ENCODE measurements at places on chromosomes 13 and 19. TPM values are rescaled to one million over a fixed set of nuclear protein-coding genes. Genes with fewer than 3 reads are reported as not detected.
A peak's percentile ranks its signal among the peaks of the same experiment; 100 is the strongest.

Gene GRK1
- polyA plus RNA-seq: 0.38 TPM

- DNase-seq: no peak
Measured at GRCh38 chr19:17957149-17957849, 9.6 kb upstream of the KCNN1 start.

- DNase-seq: no peak
Measured at GRCh38 chr19:56174086-56174485, 1.7 kb upstream of the GALP start.

GRCh38 chr19:7737215-7737614 is 5.3 kb upstream of the CLEC4G start:
- no peak for DNase-seq

DNA sequence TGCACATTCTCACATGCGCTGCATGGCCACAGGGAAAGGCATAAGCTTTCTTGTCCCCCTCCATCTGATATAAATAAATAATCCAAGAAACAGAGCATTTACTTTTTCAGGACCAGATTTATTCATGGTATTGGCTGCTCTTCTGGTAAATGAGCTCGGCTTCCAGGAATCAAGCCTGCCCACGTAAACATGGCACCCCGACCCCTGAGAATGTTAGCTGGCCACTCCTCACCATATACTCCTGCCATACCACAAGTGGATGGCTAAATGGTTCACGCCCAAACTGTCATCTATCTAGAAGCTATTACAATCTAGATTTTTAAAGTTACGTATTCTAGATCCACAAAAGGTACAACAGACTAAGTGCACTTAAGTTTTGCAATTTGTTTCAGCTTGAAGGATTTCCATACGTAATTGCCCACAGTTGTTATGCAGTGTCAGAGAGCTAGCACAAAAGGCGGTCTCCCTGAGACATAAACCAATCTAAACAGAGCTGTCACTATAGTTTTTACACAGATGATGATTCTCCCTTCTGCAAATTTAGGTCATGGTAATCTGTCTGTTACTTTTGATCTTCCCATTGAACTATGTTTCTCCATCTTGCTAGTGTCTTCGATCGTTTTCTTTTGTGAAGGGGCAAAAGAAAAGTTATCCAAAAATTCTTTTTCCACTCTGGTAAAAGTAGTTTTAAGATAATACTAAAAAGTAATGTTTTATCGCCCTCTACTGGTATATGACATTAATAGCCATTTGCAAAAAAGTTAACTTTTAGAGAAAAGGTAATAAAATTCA is 16.2 kb upstream of the FOXO1 start:
- peak; percentile 61 for DNase-seq

DNA sequence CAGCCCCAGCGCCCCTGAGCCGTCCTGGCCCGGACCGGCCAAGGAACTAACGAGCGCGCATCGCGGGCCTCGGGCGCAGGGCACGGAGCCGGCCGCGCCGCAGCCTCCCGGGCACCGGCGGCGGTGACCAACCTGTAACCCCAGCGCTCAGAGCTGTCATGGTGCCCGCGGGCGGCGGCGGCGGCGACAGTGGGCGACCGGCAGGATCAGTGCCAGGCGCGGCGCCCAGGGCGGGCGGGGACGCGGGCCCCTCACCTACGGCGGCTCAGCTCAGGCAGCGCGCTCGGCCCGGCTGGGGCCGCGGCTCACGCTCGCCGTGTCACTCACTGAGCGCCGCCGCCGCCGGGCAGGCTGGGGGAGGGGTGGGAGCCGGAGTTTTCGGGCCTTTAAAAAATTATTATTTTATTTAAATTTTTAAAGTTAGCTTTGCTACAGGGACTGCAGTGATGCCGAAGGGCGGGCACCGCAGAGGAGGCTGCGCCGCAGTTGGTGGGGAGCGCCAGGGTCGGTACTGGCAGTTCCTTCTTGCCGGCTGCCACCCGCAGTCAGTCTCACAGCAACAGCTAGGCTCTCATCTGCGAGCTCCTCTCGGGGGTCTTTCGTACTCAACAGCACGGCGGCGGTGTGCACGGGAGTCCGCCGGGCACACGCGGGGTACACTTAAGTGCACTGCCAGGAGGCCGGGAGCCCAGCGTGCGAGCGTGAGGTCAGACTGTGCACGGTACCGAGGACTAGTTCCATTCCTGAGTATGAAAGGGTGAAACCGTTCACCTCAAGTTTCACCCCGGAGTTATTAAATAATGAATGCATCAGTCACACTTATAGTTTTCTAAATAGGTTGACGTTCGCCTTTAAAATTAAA is at the start of gene NALCN:
Gene NALCN (minus strand): TSS at position 328 of the 862 bp plus-strand sequence. CDS start 17,382 bp downstream, outside the sequence.
- DNase-seq: peak; percentile 7

Gene RETN
- 4.0 TPM for polyA plus RNA-seq

- peak; percentile 46 for DNase-seq
Measured at GRCh38 chr19:17765069-17765618, 13.9 kb downstream of the FCHO1 start.

Gene GPR183
- 3.0 TPM for polyA plus RNA-seq

DNA sequence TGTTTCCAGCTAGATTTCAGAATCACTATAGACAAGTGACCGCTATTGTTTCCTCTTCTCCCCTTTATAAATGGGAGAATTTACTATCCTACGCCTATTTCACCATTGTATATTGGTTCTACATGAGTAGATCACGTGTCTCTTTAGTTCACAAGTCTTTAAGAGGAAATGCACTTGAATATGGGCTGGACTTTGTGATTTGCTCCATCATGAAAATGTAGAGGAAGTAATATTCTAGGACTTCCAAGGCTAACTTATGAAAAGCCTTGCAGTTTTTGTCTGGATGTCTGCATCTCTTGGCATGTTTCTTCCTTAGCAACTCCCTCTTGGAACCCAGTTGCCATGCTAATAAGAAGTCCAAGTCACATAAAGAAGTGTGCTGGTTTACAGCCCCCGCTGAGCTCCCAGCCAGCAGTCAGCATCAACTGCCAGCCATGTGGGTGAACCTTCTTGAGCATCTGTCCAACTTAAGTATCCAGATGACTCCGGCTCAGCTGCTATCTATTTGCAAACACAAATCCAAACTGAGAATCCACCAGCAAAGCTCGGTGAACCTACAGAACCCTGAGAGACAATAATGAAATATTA is 4.8 kb upstream of the FBXL3 start:
- DNase-seq: peak; percentile 20

DNA sequence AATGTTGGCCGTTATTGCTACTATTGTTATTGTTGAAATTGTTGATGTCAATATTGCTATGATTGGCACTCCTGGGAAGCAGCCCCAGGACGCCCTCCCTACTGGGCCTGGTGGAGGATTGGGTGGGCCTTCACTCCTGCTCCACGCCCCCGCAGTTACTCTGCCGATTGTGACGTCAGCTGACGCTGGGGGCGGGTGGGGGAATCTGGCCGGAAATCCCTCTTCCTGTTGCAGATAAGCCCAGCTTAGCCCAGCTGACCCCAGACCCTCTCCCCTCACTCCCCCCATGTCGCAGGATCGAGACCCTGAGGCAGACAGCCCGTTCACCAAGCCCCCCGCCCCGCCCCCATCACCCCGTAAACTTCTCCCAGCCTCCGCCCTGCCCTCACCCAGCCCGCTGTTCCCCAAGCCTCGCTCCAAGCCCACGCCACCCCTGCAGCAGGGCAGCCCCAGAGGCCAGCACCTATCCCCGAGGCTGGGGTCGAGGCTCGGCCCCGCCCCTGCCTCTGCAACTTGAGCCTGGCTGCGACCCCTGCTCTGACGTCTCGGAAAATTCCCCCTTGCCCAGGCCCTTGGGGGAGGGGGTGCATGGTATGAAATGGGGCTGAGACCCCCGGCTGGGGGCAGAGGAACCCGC is at the start of gene ETV2:
Gene ETV2 (plus strand): TSS at position 231 of the 637 bp plus-strand sequence. CDS start 716 bp downstream, outside the sequence.
- peak; percentile 54 for DNase-seq

GRCh38 chr13:24618011-24618955 is 61.9 kb upstream of the ATP12A start:
- DNase-seq: peak; percentile 37

- no peak for DNase-seq
Measured at GRCh38 chr19:18501832-18502231, 20.0 kb downstream of the ELL start.

GRCh38 chr13:23618341-23618740 is 48.1 kb downstream of the TNFRSF19 start:
- DNase-seq: no peak

DNA sequence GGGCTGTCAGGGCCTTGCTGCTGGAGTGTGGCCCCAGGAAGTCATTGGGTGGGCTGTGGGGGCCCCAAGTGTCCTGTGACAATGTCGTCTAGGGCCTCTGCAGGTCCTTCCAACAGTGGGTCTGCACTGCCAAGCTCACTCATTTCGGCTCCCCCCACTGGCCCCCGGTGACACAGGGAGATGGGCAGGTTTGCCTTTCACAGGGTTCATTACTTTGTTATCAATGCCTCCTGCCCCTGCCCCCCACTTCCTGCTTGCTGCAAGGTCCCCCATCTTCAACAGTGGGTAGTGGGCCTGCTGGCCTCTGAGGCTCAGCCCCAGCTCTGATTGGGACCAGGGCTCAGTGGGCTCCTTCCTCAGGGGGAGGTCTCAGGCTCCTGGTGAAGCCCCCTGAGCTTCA is 149.8 kb downstream of the URI1 start:
- DNase-seq: no peak

GRCh38 chr13:108932196-108932595 is 302.8 kb downstream of the MYO16 start:
- DNase-seq: no peak

DNA sequence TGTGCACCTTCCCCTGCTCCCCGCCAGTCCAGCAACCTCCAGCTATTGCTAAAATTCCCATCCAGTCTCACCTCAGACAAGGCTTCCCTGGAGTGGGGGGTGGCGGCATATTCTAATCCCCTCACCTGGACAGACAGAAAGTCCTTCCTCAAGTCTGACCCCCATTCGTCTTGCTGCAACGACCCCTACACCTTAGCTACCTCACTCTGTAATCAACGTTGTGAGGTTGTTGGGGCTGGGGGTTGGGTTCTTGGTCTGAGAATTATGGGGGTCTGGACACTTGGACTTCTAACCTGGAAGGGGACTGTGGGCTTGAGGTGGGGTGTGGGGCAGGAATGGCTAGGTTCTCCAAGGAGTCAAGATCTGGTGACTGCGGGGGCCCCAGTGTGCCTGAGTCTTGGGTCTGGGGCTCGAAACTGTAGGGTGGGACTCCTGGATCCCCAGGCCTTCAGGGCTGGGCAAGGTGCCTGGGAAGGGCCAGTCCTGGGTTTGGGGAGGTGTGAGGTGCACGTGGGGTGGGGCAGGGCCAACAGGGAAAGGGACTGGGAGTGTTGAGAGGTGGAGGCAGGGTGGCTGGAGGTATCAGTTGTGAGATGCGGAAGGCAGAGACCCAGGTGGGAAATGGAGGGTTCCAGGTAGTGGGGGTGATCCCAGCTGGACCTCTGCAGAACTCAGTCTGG is 1.3 kb downstream of the FOXA3 start:
- DNase-seq: no peak

DNA sequence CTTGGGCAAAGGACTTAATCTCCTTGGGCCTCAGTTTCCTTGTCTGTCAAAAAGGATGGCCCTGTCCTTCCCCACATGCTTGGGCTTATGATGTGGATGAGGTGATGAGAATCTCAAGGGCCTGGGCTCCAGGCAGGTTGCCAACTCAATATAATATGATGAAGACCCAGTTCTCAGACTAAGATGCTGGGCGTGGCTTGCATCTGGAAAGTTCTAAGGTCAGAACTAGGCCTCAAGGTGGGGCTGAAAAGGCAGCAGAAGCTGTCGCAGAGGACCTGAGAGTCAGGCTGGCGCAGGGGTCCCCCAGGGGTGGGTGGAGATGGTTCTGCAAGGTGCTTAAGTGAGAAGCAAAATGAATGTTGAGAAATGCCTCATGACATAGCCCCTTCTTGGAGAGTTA is 58.8 kb downstream of the RGCC start:
- no peak for DNase-seq

DNA sequence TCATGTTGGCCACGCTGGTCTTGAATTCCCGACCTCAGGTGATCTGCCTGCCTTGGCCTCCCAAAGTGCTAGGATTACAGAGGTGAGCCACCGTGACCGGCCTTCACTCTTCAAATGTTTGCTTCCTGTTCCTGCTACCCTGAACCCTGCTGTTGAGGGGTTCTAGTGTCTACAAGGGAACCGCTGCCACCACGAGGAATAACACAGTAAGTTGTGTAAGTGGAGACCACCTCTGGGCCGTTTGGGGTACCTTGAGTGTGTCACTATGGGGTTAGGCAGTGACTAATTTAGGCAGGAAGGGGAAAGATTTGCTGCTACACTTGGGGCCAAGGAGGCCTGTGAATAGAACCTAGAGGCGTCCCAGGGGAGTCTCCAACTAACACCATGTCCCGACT is 2.2 kb upstream of the MYADM start:
- peak; percentile 69 for DNase-seq

DNA sequence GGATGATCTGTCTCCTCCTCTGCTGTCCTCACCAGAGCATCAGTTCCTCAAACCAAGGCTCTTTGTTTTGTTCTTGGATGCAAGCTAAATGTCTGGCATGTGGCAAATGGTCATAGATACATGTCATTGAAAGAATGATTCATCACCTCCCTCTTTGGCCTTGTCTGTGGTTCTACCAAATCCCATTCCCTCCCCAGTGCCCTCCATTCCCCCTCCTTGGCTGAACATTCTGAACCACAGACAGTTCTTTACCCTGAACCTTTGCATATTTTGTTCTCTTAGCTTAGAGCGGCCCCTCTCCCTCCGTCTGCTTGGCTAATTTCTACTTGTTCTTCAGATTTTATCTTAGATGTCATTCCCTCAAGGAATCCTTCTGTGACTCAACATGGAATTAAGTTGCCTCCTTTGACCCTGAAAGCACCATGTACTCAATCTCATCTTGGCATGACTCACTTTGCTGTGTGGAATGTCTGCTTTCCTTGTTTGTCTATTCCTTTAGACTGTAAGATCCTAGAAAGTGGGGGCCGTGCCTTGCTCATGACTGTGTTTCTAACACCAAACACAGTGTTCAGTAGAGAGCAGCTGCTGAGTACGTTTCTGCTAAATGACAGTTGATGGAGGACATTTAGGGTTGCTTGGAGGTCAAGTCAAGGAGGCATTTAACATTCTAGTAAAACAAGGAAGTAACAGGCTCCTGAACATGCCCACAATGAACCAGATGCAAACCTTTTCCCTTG is 8.1 kb downstream of the ALOX5AP start:
- DNase-seq: no peak

- DNase-seq: no peak
Measured at GRCh38 chr19:7067716-7068115, 1.8 kb upstream of the ZNF557 start.

DNA sequence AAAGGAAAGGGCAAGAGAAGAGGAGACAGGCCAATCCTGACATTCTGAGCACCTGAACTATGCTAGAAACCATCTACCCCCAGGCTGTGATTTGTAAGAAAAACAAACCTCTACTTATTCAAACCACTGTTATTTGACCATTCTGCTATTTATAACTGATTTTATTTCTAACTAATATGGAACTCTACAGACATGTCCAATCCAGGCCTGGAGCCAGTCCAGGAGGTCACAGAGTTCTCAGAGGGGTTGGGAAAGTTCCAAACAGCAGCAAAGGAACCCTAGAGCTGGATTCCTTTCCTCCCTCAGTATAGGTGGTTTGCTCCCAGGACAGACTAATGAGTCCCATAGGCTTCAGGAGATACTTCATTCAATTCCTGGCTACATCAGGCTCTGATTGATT is 24.2 kb downstream of the SIAH3 start:
- no peak for DNase-seq

GRCh38 chr19:16325641-16326400 is 1.2 kb downstream of the KLF2 start:
- peak; percentile 71 for DNase-seq

- DNase-seq: no peak
Measured at GRCh38 chr13:34810996-34811395, 131.1 kb upstream of the NBEA start.

- no peak for DNase-seq
Measured at GRCh38 chr13:38386421-38386820, 36.8 kb downstream of the UFM1 start.

Measured in muscle of leg (tissue), 16 donors.